Skeletal muscle cell (primary cell): ENCODE measurements at places on chromosomes 13 and 19.

- no peak for DNase-seq
Observed at GRCh38 chr13:73571376-73571775, 512.6 kb downstream of the KLF5 start.

DNA sequence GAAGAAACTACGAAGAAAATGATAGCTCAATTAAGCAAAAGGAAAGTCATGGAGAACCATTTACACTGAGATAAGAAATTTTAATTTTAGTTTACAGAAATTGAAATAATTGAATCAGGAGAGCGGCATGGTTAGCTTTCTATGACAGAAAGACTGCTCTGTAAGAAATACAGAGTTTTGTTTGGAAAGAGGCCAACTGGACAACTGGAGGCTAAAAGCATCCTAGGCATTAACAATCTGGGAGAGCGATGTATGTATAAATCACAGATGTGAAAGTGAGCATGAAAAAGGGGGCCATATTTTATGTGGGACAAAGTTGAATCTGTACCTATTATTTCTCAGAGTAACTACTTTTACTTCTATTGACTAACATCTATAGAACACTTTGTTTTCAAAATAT lies 1608.8 kb upstream of the PCDH20 start:
- peak; percentile 22 for DNase-seq

GRCh38 chr13:38093425-38093824 lies 223.9 kb upstream of the TRPC4 start:
- no peak for DNase-seq

- no peak for DNase-seq
Observed at GRCh38 chr13:20667857-20668437, 35.6 kb upstream of the IL17D start.
